ENCODE measurements at places on chromosomes 11 and 22.

- no peak for DNase-seq
These were observed 82.5 kb downstream of the MAML2 start for GRCh38 chr11:96260532-96260931.

DNA sequence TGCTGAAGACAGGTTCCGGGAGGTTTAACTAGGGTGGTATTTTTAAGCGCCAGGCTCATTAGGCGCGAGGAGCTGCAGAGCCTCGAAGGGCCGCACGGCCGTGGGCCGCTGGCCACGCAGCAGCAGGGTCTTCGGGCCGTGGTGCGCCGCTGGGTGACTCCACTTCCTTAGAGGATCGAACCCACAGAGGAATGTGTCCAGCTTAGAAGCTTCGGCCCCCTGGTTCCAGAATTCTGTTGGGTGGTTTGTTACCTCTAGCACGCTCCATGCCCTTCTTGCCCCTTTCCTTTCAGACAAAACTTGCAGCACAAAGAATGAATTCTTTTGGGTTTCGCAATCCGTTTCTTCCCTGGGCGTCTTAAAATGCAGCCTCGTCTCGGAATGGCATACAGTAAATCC is 773 bp upstream of the PATL1 start:
- DNase-seq, result no peak

DNA sequence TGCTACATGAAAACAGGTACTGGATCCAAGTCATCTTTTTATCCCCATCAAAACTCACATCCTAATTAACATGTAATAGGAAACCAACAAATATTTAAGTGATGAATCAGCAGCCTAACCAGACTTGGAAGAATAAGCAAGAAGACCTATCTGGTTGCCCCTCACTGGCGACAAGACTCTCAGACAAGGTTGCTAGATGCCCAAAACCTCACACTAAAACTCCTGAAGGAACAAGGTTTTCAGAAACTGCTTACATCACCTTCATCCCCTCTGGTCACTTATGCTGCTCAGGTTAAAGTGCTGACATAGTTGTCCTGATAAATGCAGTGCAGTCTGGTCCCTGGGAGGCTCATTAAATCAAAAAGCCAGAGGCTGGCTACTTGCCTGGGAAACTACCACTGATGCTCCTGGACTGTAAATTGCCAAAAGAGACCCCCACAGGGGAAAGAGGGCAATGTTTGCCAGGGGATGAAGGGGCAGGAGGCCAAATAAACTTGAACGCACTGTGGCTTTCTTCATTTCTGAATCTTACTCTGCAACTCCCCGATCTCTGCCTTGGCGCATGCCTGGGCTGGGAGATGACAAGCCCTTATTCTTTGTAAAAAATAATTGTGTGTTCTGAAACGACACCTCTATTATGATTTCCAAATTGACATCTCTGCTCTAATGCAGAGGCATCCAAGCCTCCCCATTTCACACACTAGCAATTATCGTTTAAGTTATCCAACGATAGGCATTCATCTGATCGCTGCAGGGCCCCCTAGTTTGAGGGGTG is 72.7 kb downstream of the AMBRA1 start:
- no peak for DNase-seq

- no peak for DNase-seq
These were observed 11.3 kb upstream of the TCF20 start for GRCh38 chr22:42281706-42282251.

DNA sequence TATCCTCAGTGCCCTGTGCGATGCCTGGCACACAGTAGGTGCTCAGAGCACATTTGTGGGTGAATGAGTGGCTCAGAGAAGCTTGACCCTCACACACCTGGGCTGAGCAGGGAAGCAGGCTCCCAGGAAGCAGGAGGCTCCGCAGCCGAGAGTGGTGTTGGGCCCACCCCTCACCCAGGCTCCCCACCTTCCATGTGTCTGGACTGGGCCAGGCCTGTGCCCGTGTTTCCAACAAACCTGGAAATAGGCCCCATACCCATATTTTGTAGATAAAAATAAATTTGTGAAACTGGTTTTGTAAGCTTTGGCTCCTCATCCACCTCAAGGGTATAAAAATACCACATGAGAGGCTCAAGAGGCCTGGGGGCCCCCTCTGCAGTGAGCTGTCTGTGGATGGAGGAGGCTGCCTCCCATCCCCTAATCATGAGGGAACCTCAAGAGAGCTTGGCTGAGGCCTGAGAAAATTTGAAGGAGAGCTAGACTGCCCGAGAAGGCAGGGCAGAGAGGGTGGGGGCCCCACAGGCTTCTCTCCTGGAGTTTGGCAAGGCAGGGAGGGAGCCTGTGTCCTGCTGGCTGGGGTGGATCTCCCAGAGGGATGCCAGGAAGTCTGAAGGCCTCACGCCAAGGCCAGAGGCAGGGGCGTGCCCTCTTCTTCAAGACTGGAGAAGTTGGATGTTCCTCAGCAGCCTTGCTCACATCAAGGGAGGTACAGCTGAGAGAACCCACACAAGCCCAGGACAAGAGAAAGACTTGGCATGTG is 147.0 kb upstream of the NECTIN1 start:
- no peak for DNase-seq

DNA sequence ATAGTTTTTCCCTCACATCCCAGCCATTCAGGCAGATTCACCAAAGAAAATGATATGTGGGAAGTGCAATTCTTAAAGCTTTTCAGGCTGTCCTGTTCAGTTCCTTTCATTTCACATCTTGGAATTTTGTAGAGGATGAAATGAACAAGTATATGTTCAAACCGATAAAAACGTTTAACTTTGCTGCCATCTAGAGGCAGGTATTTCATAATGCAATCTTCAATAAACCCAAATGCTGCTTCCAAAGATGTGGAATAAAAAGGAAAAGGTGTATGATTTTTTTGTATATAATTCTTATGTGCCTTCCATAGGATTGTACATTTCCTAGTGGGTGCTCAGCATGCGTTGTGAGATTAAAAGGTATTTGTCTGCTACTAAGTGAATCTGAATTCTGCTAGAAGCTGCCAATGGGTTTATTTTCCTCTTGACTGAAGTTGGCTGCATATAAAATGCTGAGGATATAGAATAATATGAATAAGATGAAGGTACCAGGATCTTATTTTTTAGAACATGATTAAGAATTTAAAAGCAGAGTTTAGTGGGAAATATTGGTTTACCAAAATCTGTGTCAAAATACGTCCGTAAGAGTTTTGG is 199.3 kb downstream of the PGR start:
- DNase-seq, result peak; percentile 80

- no peak for DNase-seq
These were observed 27.4 kb downstream of the TSPAN4 start for GRCh38 chr11:870127-870413.

DNA sequence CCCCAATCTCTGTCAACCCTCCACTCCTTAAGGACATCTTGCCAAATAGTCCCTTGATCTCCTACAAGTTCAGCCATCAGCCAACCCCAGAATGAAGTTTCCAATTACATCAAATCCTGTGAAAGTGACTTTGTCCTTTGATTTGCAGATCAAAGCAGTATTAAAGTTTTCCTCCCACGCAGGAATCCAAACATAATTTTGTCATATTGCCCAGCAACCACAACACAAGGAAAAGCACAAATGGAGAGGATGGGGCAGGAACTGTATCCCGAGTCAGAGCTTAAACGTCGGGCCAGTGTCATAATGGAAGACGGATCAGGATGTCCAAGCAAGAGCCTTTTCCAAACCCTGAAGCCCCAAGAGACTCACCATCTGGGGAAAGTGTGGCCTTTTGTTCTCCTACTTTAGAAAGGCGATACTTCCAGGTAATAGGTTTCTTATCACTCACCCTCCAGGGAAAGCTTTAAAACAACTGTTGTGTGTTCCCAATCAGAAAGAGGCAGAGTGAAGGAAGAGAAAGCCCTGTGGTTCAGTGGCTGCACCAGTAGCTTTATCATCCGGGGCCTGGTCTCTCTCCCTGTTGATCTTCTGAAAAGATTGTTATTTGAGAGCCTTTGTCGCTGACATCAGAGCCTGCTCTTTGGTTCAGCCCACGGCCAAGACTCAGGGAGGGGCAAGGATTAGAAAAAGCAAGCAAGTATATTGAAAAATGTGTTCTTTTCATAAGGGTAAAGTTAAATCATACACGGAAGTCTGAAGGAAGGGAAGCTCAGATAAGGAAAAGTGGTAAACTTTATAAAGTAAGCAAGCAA is 41.7 kb downstream of the EXPH5 start:
- DNase-seq, result no peak

DNA sequence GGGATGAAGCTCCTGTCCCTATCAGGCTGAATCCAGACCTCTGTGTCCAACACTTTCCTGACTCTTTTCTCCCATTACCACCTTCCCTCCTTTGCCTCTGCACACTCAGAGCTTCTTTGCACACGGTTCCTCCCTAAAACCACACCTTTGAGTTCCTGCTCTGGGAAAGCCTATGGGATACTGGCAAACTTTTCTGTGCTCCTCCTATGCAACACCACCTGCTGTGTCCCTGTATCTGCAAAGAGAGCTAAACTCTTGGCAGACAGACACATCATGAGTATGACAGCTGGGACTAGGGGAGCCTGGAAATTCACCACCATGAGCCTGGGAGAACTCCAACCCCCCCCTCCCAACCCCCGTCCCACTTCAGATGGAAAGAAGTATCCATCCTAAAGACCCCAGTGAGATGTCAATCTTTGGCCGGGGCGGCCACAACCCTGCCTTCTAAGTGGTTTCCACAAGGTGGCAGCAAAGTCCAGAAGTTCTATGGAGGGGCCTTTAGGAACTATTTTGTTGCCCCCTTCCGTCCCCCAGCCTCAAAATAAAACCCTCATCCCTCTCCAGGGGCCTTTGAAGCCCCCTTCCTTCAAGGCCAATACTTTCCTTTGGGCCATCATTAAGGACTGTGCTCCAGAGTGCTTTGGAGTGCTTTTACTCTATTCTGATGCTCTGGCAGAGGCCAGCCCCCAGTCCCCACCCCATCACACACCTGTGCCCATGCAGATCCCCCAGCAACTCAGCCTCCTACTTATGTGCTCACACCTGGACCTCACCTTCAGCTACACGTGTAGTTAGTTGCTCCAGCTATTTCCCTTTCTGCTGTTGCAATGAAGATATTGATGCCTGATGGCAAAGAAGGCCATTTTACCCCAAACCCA is 19.4 kb downstream of the HTR3A start:
- DNase-seq, result peak; percentile 27

DNA sequence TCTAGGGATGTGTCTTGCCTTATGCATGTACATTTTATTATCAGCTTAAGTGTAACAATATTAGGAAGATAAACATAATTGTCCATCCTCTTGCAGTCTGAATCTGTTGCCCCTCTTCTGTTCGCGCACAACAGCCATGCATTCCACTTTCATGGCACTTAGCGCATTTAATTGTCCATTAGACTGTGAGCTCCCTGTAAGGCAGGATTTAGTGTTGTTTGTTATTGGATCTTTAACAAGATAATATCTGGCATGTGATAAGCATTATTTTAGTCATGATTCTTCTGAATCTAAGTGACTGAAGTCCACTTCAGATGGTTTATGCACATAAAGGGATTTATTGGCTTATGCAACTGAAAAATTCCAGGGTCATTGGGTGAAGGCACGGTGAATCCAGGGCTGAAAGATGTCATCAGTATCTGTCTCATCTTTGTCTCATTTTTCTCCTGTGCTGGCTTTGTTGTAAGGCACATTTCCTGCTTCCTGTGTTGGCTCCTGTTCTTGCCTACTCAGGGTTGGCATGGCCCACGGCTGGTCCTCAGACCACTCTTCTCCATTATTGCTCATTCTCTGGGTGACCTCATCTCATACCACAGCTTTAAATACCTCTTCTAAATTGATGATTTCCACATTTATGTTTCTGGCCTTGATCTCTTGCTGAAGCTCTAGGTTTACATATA is 37.6 kb downstream of the ATXN10 start:
- no peak for DNase-seq

DNA sequence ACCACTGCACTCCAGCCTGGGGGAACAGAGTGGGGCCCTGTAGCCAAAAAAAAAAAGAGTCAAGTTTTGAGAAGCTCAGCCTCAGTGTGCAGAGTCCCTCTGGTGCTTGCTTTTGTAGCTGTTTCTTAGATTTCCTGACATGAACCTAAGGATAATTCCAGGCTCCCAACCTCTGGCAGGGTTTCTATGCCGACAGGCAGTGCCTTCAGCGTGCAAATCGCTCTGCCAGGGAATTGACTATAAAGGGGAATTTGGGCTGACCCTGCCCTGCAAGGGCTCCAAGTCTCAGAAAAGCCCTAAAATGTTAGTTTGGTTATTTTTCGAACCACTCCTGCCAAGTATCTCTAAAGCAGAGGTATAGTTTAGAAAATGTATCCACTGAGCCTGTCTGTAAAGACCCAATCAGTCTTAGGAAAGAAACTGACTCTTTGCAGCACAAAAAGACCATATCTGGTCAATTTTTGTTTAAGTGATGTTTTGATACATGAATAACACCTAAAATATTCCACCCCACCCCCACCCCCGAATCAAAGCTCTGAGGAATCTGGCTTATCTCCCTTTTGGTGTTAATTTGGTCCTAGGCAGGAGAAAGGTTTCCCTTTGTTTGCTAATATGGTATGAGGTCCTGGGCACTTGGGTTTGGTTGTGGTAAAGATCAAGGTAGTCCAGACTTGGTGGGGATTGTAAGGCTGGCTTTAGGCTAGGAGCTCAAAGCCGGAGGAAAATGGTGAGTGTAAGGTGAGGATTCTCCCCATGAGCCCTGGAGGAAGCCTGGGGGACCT is 49.7 kb downstream of the ANO1 start:
- no peak for DNase-seq
